ENCODE measurements at places on chromosomes 4 and X.

GRCh38 chr4:83013420-83013867 lies 2.8 kb upstream of the LIN54 start:
- DNase-seq = no peak

DNA sequence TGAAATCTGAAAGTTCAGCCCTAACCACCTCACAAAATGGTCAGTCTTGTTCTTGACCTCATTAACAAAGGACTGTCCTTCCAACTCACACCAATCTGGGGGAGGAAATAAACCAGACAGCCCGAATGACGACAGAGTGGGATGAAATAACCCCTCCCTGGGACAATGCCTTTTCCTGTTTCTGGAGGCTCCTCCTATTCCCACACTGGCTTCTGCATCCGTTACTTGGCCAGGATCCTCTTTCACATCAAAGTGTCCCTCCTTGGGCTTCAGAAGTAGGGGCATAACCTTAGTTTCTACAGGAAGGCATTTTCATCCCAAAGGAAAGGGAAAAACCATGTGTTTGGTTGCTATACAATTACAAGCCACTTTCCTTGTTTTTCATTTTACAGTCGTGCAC lies 59.8 kb upstream of the RPL34 start:
- no peak for DNase-seq

GRCh38 chrX:110383414-110383813 lies 24.8 kb downstream of the RTL9 start:
- DNase-seq = no peak

- no peak for DNase-seq
Measured at GRCh38 chr4:154623436-154623835, 11.0 kb upstream of the FGG start.

DNA sequence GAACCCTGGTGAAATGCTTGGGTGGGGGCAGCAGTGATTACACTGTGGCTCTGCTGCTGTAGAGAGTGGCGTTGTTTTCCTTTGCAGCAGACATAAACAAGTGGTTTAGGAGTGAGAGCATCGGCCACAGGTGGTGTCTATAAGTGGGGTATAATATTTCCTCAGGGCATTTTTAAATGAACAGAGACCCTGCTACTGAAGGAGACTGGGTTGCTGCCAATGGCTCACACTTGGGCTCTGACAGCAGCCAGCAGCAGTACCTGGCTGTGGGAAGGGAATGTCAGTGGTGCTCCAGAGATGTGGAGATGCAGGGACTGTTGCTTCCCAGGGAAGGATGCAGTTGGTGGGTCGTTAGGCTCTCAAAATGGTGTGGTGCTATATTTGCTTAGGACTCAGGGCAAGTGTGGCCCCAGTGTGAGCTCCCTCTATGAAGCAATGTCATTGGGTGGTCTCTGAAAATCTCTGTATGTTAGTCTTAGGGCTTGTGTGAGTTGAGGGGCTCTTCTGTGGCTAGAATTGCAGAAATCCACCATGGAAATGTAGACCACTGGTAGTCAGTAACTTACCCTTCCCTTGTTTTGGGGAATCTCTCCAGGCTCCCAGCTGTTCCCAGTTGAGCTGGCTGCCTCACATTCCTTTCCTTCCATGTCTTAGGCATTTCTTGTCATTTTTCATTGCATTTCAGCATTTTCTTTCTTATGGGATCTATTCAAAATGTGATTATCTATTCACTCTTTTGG lies 1023.0 kb upstream of the GRID2 start:
- no peak for DNase-seq

DNA sequence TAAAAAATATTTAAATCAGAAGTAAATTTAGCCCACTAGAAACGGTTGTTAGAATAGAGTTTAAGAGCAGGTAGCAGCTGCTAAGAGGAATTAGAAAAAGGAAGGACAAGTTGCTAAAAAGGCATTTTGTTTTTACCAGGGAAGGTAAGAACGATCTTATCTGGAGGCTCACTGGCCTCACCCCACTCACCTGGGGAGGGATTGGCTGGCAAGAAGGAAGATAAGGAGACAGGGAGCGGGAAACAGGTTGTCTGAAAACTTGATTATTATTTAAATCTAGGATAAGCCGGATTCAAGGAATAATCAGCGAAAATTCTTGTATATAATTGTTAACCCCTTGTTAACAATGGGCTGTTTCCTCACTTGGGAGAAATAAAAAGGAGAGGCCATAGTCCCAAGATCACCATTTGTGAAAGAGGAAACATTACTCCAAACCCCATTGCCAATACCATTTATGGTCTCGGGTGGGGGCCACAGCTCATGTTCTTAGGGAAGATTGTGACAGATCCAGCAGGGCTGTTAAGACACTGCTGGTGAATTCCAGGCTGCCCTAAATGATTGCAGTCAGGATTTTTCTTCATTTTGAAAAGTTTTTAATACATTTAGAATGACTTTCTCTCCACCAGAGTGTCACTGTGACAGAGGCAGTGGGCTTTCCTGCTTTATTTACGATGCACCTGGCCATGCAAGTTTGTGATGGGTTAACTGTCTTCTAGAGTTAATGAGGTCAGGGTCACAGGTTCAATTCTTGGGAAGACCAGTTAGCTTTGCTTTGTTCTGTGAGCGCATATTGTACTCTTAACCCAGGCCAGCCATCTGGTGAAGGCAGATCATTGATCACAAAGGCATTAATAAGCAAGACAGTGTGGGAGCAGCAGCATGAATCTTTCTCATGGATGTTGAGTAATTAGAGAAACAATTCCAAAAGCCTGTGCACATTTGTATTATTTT lies 106.6 kb downstream of the CEP135 start:
- no peak for DNase-seq

DNA sequence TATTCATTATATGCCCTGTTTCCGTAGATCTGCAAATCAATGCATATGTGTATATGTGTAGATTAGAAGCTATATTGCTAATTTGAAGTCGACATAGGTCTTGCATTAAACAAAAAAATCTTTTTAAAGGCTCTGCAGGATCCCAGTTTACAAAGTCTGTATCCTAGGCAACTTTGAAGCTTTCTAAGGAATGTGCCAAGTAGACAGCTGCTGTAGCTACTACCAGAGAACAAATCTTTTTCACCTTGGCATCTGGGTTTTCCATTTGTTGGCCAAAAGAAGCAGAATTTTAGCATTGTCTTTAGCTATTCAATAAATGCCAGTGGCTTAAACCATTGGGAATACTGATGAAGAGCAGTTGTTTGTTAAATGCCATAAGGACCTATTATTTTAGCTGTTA lies 88.0 kb downstream of the NAA11 start:
- DNase-seq = no peak

- DNase-seq = no peak
Measured at GRCh38 chr4:62771983-62772557, 1571.9 kb downstream of the ADGRL3 start.

Measured in gastrocnemius medialis (tissue), 4 donors.